CD4-positive, alpha-beta memory T cell (primary cell): ENCODE measurements at places on chromosomes 6 and 20. TPM values are rescaled to one million over a fixed set of nuclear protein-coding genes. Genes with fewer than 3 reads are reported as not detected.

- peak; percentile 18 for DNase-seq
Measured at GRCh38 chr20:57708694-57709673, 831 bp downstream of the PMEPA1 start.

GRCh38 chr6:161889324-161889723 is 615.5 kb upstream of the AGPAT4 start:
- no peak for DNase-seq

DNA sequence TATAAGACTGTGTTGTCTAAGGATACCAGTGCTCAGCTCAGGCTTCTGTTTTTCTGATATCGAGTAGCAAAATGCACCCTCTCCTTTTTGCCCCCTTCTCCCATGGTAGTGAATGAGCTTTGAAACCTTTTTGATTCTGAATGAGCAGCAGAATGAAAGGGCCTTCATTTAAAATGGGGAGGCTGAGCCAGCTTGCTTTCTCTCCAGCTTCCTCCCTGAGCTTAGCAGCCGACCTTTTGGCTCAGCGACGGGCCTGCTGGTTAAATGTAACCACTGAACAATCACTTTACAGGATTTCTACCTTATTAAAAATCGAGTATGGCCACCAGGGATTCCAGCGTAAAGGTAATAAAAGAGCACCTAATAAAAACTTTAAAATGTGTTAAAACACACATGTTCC is 133.7 kb upstream of the SPACA1 start:
- DNase-seq, result no peak

DNA sequence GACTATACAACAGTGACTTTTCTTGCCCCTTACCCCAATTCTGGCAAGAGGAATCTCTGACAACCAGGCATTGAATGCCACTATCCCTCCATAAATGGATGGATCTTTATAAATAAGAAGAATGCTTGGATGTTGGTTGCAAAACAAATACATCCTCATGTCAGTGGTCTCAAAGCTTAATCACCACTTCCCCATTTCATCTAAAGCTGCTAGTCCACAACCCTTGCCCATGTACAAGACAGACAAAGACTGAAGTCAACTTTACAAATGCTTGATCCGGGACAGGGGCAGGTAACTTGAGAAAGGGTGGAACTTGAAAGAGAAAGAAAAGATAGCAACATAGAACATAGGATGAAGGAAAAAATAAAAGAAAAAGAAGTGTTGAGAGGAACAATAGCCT is 540.5 kb upstream of the NOX3 start:
- DNase-seq, result no peak

Gene PROKR2
- total RNA-seq, result not detected

Gene MDFI
- total RNA-seq, result not detected

- no peak for DNase-seq
Measured at GRCh38 chr20:59223182-59223601, 59.6 kb downstream of the ZNF831 start.

Gene BTNL2
- not detected for total RNA-seq

- no peak for DNase-seq
Measured at GRCh38 chr6:61538801-61539200, 747.2 kb downstream of the KHDRBS2 start.

- DNase-seq, result no peak
Measured at GRCh38 chr6:91241946-91242613, 655.2 kb upstream of the MAP3K7 start.

DNA sequence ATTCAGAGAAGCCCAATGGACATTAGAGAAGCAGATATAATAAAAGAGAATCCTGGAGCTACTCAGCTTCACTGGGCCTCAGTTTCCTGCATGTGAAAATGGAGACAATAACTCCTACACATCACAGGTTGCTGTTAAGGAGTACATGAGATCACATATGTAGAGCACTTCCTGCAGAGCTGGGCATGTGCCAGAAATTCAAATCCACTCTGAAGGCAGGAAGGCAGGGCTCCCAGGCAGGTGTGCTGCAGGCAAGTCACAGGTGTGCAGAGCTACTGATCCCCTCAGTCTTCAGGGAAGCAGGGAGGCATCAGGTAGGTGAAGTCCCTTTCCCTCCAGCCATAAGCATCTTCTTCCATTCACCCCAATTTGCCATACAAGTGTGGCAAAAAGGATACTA is 48.0 kb downstream of the DST start:
- peak; percentile 15 for DNase-seq

Gene PCMT1
- total RNA-seq, result 55.8 TPM

DNA sequence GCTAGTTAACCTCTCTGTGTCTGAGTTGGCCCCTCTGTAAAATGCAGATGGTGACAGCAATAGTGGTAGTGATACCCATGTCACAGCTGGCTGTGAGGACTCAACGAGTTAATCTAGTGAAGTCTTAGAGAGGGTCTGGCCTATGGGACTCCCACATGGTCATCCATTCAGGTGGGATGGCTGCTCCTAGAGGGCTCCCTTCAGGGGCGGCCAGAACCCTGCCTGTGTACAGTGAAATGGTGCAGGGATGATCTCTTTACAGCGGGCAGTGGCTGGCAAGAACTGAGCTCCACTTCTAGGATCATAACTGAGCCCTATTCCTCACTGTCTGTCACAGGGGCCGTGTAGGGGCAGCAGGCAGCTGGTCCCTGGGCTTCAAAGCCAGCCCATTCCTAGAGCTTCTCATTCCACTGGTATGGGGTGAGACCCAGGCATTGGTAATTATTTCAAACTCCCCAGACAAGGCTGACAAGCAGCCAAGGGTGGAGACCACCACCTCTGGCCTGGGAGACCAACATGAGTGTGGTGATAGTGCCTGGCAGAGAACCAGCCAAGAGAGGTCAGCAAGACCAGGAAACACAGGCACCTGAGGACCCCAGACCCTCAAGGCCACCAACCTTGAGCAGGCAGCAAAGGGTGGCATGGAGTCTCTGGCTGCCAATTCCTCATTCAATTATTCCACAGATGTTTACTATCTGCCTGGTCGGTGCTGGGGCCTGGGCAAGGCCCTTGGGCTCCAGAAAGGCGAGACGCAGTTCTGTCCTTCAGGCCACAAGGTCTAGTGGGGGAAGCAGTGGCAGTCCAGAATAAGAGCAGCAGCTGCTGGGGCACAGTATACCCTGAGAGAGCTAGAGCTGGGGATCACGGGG is 103.4 kb downstream of the MRPL14 start:
- no peak for DNase-seq
